ENCODE measurements at places on chromosomes 5 and 9. TPM values are rescaled to one million over a fixed set of nuclear protein-coding genes. Genes with fewer than 3 reads are reported as not detected.

CKMT2 gene
- total RNA-seq, result not detected

ARSK gene
- 4.4 TPM for total RNA-seq

DNA sequence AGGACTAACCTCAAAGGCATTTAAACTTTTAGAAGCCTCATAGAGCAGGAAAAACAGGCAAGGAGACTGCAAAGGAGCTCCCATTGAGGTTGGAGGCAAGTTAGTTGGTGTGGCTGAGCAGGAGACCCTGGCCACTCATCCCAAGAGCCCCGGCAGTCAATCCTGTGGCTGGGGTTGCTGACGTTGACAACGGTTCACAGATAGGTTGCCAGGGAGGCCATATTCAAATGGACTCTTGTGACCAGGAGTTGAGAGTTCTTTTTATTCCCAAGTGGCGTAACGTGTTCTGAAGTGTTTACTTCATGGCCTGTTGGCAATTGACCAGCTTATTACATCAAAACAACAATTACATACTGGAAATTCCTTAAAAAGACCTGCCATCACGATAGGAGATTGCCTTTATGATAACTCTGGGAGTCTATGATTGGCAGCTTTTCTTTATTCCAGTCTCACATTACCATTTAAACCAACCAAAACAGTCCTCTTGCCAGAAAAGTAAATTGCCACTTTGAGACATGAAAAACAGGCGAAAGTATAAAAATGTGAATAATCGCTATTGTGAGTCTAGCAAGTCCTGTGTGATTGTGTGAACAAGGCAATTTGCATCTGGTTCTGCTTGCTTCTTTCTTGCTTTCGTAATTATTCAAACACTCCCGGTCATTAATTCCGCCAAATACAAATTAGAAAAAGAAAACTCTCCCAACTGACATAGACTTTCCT lies 394.9 kb downstream of the MED10 start:
- DNase-seq, result no peak

DNA sequence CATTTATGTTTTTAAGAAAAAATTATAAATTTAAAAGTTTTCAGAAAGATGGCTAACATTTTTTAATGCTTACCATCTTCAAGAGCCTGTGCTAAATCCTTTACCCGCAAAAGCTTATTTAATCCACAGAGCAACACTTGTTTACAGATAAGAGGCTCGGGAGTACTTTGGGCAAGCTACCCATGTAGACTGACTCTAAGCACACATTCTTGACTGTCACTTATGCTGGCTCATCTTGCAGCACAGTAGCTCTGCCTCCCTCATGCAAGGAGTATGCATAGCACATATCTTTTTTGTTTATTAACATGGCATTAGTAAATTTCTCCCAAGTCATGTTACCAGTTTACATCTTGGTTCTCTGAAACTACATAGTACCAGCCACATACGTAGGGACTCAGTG lies 14.7 kb downstream of the SH3RF2 start:
- DNase-seq, result no peak

GRCh38 chr5:138448481-138449398 lies 9.9 kb downstream of the REEP2 start:
- DNase-seq, result no peak

DNA sequence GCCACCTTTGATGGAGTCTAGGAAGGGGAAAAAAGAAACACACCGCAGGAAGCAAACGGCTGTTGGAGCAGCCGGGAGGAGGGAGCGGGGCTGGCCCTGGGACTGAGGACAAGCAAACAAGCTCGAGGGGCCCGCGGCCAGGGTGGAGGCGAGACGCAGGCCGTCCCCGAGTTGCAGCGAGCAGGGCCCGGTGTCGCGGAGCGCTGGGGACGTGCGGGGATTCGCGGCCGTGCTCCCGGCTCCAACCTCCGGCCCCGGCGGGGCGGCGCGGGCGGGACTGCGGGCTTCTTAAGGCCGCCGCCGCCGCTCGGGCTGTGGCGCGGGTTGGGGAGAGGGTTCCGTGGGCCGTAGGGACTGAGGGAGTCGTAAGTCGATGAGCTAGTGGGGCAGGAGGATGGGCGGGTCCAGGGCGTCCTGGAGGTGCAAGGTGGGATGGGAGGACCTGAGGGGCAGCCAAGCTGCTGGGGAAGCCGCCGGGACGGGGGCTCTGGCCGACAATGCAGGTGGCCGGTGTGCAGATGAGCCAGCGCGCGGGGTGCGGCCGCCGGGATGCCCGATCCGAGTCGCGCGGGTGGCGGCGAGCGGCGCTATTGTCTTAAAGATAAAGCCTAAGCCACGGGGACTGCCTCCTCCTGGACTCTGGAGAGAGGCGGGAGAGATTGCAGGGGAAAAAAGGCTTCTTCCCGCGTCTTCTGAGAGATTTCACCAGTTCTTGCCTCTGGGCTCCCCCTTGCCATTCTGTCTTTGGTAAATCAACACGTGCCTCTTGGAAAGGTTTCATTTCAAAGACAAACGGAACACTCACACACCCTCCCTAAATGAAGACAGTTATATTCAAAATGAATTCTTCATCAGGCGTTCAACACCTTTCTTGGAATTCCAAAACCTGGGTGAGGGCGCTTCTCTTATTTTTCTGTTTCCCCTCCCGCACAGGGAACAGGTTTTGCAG lies 1.6 kb upstream of the HAPLN1 start:
- no peak for DNase-seq

Measured in activated CD4-positive, alpha-beta memory T cell treated with anti-CD3 and anti-CD28 coated beads, Interleukin-2, amount 10 ng/mL, durations not matched to agents 7 days and 5 days (primary cell).